Colonic mucosa (tissue), 4 donors: ENCODE measurements at places on chromosomes 11 and 22.
A peak's percentile ranks its signal among the peaks of the same experiment; 100 is the strongest.

DNA sequence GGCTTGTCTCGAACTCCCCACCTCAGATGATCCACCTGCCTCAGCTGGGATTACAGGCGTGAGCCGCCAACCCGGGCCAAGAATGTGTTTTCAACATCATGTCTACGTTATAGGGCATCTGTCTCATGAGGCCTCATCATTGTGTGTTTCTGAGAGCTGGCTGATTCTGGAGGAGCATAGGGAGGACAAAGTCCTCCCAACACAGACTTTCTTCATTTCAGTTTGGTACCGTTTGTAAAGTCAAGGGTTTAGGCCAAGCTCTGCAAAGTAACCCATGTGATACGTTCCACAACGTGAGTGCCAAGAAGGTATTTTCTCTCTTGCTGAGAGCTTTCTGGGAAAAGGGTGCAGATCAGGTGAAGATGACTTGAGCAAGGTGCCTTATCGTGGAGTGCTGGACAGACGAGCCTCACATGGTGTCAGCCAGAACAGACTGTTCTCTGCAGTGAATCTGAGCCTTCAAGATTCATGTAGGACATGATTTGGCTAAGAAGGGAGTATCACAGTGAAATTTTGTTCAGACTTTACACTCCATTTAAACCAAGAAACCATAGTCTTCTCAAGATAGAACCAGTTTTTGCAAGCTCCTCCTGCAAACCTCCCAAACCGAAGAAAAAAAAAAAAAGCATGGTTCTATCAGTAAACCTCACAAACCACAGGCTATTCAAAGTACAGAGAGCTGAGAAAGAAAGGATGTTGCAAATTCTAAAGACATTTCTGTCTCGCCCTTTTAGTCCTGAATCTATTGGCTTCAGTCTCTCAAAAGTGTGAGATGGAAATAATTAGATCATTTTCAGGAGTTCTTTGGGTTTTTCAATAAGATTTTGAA lies 71.7 kb downstream of the DBX1 start:
- H3K27me3 ChIP-seq, result no peaks in the 10 kb centered on the region
- no peak for DNase-seq
- no peak overlapping the region for H3K27ac ChIP-seq
- H3K36me3 ChIP-seq, result peaks cover 6% of the 10 kb centered on the region

- no peaks in the 10 kb centered on the region for H3K4me1 ChIP-seq
- no peaks in the 10 kb centered on the region for H3K36me3 ChIP-seq
- DNase-seq, result no peak
- H3K4me3 ChIP-seq, result no peak overlapping the region
- H3K27me3 ChIP-seq, result no peaks in the 10 kb centered on the region
- peak overlapping the region; percentile 34 for H3K27ac ChIP-seq
Measured at GRCh38 chr11:13923716-13924650, 38.5 kb upstream of the SPON1 start.

DNA sequence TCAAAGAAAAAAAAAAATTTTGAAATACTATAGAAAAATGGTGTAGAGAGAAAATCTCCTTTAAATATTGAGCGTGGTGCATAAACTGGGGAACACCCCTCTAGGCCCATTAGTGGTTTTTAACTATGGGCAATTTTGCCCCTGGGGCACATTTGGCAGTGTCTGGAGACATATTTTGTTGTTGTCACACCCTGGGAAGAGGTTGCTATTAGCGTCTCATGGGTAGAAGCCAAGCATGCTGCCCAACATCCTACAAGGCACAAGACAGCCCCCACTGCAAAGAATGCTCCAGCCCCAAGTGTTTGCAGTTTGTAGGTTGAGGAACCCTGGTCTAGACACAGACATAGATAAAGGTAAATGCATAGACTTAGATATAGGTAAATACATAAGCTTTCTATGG lies 92.6 kb downstream of the KIAA1671 start:
- H3K36me3 ChIP-seq, result no peaks in the 10 kb centered on the region
- no peaks in the 10 kb centered on the region for H3K4me1 ChIP-seq
- H3K27me3 ChIP-seq, result no peaks in the 10 kb centered on the region
- DNase-seq, result no peak
- no peak overlapping the region for H3K4me3 ChIP-seq
- H3K27ac ChIP-seq, result no peak overlapping the region

GRCh38 chr11:104852811-104853210 lies 45.4 kb downstream of the CASP12 start:
- H3K4me3 ChIP-seq, result no peak overlapping the region
- no peaks in the 10 kb centered on the region for H3K27me3 ChIP-seq
- H3K27ac ChIP-seq, result no peak overlapping the region
- no peaks in the 10 kb centered on the region for H3K4me1 ChIP-seq

GRCh38 chr11:133263332-133263731 lies 269.0 kb downstream of the OPCML start:
- no peaks in the 10 kb centered on the region for H3K4me1 ChIP-seq
- no peak overlapping the region for H3K4me3 ChIP-seq
- no peaks in the 10 kb centered on the region for H3K36me3 ChIP-seq

DNA sequence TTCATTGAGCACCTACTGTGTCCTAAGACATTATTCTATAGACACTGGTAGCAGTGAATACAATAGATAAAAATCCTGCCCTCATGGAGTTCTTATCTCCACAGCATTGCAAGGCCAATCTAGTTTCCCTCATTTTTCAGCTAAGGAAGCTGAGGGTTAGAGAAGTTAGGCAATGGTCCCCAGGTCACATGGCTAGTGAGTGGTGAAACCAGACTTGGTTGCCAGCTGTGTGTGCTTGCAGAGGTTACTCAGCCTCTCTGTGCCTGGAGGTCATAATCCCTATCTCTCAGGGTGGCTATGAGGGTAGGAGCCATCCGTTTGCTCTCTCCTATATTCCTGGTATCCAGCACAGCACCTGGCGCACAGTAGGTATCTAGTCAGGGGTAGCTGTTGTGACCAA lies 147.7 kb upstream of the SEZ6L start:
- no peak overlapping the region for H3K27ac ChIP-seq
- no peaks in the 10 kb centered on the region for H3K27me3 ChIP-seq
- H3K4me1 ChIP-seq, result no peaks in the 10 kb centered on the region

GRCh38 chr11:13463779-13464290 lies 813 bp upstream of the BTBD10 start:
- H3K4me3 ChIP-seq, result peak overlapping the region; percentile 75
- no peak for DNase-seq
- peak overlapping the region; percentile 93 for H3K27ac ChIP-seq
- no peaks in the 10 kb centered on the region for H3K4me1 ChIP-seq
- H3K27me3 ChIP-seq, result no peaks in the 10 kb centered on the region
- no peaks in the 10 kb centered on the region for H3K36me3 ChIP-seq

DNA sequence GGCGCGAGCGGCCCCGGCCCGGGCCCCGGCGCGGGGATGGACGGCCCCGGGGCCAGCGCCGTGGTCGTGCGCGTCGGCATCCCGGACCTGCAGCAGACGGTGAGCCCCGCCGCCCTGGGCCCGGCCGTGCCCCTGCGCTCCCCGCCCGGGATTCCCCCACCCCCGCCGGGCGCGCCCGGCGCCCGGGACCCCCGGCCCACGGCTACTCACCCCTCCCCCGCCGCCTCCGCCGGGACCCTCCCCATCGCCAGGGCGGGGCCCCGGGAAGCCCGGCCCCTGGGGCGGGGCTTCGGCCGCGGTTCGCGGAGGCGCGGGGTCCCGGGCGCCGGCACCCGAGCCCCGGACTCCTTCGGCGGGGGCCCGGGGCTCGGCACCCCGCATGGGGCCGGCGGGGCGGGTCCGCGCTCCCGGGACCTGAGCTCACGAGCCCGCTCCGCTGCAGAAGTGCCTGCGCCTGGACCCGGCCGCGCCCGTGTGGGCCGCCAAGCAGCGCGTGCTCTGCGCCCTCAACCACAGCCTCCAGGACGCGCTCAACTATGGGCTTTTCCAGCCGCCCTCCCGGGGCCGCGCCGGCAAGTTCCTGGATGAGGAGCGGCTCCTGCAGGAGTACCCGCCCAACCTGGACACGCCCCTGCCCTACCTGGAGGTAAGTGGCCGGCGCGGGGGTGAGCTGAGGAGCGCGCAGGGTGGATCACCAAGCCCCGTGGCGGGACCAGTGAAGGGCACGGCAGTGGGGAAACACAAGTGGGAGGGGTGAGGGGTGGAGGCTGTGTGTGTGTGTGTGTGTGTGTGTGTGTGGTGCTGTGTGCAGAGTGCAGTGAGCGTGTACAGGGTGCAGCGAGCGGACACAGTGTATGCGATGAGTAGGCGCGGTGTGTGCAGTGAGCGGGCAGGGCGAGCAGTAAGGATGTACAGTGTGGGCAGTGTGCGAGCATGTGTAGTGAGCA lies 2.3 kb downstream of the SHANK3 start:
- no peaks in the 10 kb centered on the region for H3K4me1 ChIP-seq
- H3K4me3 ChIP-seq, result peak overlapping the region; percentile 27
- H3K36me3 ChIP-seq, result no peaks in the 10 kb centered on the region
- peaks cover 19% of the 10 kb centered on the region for H3K27me3 ChIP-seq
- H3K27ac ChIP-seq, result no peak overlapping the region

- no peak overlapping the region for H3K27ac ChIP-seq
- H3K36me3 ChIP-seq, result no peaks in the 10 kb centered on the region
- H3K4me1 ChIP-seq, result no peaks in the 10 kb centered on the region
- peak; percentile 85 for DNase-seq
- no peaks in the 10 kb centered on the region for H3K27me3 ChIP-seq
Measured at GRCh38 chr11:69131644-69132300, 24.0 kb upstream of the SMIM38 start.

DNA sequence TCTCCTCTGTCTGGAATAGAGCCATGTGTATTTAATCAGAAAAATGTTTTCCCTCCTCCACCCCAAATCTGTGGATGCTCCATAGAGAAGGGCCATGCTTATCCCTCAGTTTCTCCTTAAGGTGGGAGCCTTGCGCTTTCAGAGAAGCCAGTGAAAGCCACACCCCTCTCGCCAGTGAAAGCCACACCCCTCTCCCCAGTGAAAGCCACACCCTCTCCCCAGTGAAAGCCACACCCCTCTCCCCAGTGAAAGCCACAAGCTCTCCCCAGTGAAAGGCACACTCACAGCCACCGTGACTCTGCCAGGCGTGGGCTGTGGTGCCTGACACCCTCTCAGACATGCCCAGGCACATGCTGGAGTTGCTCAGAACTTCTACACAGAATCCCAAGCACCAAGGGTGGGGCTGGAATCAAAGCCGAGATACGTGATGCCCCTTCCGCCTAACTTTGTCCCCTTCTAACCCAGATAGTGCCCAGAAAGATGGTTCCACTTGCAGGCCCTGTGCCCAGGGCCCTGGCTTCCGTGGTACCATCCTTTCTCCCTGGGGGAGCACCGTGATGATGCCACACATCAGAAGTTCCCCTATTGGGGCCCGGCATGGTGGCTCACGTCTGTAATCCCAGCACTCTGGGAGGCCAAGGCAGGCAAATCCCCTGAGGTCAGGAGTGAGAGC lies 16.5 kb upstream of the PRR5 start:
- no peak overlapping the region for H3K27ac ChIP-seq
- no peaks in the 10 kb centered on the region for H3K27me3 ChIP-seq
- peak; percentile 85 for DNase-seq
- H3K4me3 ChIP-seq, result no peak overlapping the region

DNA sequence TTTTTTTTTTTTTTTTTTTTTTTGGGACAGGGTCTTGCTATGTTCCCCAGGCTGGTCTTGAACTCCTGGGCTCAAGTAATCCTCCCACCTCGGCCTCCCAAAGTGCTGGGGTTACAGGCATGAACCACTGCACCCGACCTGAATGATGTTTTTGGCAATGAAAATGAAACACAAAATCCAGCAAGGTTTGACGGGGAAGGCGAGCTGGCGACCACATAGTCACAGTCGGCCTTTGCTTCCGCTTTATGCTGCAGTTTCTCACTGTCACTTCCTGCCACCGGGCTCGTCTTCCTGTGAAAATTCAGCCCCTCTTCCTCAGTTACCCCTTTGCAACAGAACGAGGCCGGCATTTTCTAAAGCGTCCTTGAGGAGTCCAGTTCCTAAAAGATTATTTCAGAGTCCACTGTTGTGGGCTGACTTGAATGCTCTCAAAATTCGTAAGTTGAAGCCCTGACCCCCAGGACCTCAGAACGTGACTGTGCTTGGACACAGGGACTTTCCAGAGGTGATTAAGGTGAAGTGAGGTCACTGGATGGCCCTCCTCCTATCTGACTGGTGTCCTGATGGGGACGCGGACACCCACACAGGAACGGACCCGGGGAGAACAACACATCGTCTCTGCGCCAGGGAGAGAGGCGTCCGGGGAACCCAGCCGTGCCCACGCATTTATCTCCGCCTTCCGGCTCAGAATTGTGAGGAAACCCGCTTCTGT lies 2.9 kb upstream of the BID start:
- peaks cover 15% of the 10 kb centered on the region for H3K4me1 ChIP-seq
- DNase-seq, result no peak
- peak overlapping the region; percentile 51 for H3K27ac ChIP-seq
- H3K36me3 ChIP-seq, result no peaks in the 10 kb centered on the region

GRCh38 chr22:25654676-25655075 lies 87.3 kb upstream of the MYO18B start:
- no peaks in the 10 kb centered on the region for H3K27me3 ChIP-seq
- H3K27ac ChIP-seq, result no peak overlapping the region
- H3K4me3 ChIP-seq, result no peak overlapping the region
- DNase-seq, result no peak

DNA sequence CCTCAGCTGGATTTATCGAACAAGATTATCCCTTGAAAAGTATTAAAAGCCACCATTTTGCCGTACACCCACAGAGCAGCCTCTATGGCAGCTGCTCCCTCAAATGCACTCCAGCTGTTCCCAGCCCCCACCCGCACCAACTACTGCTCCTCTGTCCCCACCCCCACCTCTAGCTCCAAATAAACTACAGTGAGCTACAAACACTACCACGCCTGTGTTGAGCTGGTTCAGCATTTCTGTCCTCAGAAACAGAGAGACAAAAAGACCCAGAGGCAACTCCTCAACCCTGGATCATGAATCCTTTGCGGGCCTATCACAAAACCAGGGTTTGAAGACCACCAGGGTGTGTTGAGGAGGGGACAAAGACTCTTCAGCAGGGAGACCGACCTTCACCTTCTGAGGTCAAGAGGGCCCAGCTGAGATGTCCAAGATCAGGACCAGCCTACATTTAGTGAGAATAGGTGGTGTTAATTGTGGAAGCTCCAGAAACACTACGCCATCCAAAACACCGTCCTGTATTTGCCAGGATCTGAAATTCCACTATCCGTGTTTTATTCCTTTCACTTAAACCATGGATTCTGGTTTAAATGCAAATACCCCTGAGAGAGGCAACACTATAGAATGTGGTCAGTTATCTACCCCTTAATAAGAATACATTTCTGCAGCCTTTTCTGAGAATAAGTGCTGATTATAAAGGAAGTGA lies 195.9 kb downstream of the DSCAML1 start:
- H3K4me3 ChIP-seq, result no peak overlapping the region
- no peak overlapping the region for H3K27ac ChIP-seq
- no peaks in the 10 kb centered on the region for H3K4me1 ChIP-seq
- H3K27me3 ChIP-seq, result no peaks in the 10 kb centered on the region

DNA sequence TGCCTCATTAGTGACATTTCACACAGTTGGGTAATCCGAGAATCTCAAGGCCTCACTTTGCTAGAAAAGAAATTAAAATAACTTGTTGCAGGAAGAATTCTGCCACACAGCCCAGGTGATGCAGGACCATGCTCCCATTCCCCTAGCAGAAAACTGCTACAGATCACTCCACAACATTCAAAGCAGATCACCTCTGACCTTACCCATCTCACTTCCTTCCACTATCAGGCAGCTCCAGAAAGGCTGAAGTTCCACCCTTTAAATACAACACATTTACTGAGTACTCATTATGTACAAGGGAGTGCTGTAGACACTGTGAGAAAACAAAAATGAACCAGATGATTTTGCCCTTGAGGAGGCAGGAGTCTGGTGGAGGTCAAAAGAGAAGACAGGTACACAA lies 231.0 kb downstream of the TTC28 start:
- no peak overlapping the region for H3K4me3 ChIP-seq
- no peak overlapping the region for H3K27ac ChIP-seq
- H3K36me3 ChIP-seq, result no peaks in the 10 kb centered on the region
- no peaks in the 10 kb centered on the region for H3K27me3 ChIP-seq
- H3K4me1 ChIP-seq, result no peaks in the 10 kb centered on the region
